ENCODE measurements at places on chromosomes 2 and 18.

- DNase-seq = no peak
These were observed 494.7 kb downstream of the BCL11A start for GRCh38 chr2:60058781-60059180.

GRCh38 chr2:196504788-196505187 is 134.7 kb upstream of the CCDC150 start:
- DNase-seq = no peak

DNA sequence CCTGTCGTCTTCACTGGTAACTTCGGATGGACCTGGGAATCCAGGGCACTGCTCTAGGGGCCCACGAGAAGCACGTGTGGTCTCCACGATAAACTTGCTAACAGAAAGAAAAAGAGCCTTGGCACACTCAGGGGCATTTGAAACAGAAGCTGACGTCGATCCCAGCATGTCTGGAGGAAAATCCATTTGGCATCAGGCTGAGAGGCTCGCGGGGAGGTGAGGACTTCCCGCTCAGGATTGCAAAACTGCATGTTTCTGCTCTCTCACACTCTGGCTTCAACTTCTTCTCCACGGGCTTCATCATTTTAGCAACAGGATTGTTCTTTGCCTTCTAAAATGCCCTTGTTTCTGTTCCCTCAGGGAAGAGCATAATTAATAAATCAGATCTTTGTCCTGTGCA is 181.7 kb upstream of the COPS8 start:
- peak; percentile 20 for DNase-seq

GRCh38 chr2:234161932-234162331 is 111.4 kb downstream of the SPP2 start:
- no peak for DNase-seq

- no peak for DNase-seq
These were observed 61.0 kb upstream of the TAF1B start for GRCh38 chr2:9782197-9782719.

DNA sequence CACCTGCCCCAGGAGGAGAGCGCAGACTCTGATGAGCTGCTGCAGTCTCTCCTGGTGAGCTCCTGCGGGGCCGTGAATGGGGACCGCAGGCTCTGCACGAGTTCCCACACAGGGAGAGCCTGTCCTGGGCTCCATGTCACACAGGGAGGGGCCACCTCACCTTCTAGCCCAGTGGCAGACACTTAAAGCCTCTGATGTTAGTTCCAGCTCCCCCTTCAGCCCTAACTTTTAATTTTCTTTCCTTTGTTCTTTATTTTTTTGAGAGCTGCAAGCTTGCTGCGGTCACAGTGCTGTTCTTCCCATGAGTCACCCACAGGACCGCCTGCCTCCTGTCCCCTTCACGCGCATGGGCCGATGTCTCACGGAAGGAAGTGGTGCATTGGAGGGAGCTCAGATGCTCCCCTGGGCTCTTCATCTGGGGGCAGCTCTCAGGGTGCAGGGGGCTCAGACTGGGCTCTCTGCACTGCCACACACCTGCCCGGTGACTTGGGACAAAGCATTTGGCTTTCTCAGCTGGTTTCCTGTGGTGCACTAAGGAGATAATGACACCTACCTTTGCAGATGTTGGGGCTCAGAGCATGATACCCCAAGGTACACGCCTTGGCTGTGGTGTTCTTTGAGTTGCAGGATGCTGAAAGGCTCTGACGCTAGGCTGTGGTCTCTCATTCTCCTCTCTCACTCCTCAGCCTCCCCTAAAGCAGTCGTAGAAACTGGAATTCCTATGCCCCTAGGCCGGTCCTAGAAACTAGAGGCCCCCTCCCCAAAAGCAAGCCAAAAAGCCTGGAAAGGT is 37.2 kb upstream of the PXDN start:
- no peak for DNase-seq

Measured in stromal cell of bone marrow (primary cell).